HepG2 (cell line): ENCODE measurements at places on chromosomes 16 and 17.

- DNase-seq = no peak
These were observed 216.1 kb upstream of the CPHXL start for GRCh38 chr16:75942351-75942750.

DNA sequence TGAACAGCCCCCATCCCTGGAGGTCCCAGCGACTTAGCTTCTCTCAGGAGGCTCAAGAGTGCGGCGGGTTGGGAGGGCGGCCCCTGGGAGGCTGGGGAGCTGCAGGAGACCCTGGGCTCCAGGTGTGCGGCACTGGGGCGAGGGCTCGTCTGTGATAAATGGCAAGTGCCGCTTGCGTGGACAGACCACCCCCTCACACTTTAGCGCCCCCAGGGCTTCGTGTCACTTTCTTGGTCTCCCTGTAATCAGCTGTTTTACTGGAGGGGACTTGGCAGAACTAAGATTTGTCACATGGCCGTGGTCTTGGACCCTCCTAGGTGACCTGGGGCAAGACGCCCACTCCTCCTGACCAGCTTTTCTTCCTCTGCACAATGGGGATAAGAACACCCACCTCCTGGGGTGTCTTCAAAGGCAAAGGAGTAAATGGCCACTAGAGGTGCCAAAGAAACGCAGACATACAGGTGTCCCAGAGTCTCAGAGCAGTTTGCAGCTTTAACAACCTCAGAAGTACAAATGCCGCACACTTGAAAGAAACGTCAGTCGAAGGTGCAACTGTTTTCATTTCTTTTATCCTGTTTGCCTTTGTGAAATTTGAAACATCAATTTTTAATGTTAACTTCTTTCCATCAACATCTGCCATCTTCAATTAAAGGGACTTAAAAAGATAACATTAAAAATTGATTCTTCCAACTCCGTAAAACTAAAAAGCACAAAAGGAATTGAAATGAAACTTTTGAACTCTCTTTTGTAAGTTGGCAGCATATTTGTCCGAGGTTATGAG lies 946 bp downstream of the OSGIN1 start:
- DNase-seq = peak; percentile 73

DNA sequence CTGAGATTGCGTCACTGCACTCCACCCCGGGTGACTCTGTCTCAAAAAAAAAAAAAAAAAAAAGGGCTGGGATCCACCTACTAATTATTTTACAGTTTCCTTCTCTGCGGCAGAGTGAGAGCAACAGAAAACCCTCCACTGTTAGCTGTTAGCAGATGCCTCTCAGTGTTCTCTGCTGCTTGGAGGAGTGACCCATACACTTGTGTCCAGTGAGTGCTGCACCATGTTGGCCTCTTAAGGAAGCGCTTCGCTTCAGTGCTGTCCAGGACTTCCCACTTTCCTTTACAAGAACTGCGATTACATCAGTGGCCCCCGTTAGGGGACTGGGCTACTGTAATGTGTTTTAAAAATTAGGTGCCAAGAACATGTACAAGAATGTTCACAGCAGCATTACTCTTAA lies 18.4 kb upstream of the CLEC18B start:
- DNase-seq = no peak

DNA sequence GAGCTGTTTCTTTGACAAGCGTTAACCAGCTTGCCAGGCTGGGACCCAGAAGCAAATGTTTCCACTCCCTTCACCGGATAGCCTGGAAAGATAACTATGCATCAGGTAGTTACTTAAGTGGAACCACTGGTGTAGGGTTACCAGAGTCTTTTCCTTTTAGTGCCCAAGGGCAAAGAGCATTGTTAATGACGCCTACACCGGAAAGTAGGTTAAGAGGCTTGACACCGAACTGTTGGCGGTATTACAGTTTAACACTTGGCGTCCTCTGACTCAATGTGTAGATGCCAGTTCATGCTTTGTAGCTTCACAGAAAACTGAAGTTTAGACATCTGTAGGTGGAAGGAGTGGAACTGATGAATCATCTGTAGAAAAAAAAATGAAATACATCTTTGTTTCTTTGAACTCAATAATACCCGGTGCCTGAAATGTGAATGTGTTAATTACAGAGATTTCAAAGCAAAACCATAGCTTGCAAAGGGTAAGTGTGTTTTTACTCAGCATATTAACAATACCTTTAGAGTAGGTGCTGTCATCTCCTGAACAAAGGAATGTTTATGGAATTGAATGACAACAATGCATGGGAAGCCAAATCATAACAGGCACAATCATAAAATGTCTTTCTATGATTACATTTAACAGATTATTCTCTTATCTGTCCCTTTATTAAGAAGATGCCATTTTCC lies 426.7 kb upstream of the SALL1 start:
- no peak for DNase-seq

GRCh38 chr16:86901483-86901882 lies 323.1 kb downstream of the FOXL1 start:
- no peak for DNase-seq

DNA sequence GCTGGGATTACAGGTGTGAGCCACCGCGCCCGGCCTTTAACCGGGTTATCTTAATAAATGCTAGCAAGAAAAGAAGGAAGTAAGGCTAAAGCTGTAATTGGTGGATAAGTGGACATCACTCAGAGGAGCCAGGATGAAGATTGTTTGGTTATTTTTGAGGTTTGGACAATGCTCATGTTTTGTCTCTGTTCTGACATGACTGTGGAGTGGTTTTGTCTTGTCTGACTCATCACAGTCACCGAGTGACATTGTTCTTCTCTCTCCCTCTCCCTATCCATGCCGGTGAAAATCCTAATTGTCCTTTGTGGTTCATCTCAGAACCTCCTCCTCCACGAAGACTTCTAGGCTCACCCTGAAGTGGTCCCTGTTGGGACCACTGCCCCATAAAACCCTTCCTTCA lies 23.5 kb upstream of the GRIN2A start:
- DNase-seq = no peak
